ENCODE measurements at places on chromosomes 6 and 20.

- no peak for DNase-seq
These were observed 3.1 kb upstream of the LAMA5 start for GRCh38 chr20:62370115-62370806.

DNA sequence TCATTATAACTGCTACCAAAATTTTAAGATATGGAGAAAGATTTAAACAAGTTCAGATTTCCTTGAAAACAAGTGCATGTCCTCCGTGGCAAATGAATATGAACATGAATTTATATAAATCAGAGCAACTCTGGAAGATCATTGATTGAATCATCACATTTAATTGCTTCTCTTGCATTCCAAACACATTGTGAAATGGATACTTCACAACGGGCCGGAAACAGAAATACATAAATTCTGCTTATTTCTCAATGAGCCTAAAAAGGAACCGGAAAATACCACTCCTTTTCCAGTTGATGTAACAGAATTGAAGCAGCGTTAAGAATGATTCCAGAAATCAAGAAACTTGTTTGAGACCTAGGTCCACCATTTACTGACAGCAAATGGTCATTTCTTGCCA lies 134.6 kb upstream of the BTN3A2 start:
- no peak for DNase-seq

DNA sequence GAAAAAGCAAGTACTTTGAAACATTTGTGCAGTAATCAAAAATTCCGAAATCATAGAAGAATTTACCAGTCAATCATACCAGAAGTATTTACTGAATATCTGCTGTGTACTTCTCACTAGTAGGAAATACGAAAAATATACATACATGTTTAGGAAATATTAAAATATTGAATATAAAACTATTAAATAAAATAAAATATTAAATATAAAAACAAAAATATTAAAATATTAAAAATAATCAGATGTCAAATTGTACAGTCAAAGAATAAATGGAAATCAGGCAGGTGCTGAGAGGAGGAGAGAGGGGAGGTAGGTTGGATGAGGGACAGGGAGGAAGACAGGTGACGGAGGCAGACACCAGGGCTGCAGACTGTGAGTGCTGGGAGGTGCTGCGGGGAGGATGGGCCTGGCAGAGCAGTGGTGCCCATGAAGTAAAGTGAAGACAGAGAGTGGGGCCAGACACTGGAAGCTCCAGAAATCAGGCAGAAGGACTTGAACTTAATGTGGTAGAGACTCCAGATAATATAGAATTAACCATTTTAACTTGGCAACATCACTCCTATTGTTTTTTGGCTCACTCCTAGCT lies 55.9 kb downstream of the PRKN start:
- DNase-seq, result no peak

DNA sequence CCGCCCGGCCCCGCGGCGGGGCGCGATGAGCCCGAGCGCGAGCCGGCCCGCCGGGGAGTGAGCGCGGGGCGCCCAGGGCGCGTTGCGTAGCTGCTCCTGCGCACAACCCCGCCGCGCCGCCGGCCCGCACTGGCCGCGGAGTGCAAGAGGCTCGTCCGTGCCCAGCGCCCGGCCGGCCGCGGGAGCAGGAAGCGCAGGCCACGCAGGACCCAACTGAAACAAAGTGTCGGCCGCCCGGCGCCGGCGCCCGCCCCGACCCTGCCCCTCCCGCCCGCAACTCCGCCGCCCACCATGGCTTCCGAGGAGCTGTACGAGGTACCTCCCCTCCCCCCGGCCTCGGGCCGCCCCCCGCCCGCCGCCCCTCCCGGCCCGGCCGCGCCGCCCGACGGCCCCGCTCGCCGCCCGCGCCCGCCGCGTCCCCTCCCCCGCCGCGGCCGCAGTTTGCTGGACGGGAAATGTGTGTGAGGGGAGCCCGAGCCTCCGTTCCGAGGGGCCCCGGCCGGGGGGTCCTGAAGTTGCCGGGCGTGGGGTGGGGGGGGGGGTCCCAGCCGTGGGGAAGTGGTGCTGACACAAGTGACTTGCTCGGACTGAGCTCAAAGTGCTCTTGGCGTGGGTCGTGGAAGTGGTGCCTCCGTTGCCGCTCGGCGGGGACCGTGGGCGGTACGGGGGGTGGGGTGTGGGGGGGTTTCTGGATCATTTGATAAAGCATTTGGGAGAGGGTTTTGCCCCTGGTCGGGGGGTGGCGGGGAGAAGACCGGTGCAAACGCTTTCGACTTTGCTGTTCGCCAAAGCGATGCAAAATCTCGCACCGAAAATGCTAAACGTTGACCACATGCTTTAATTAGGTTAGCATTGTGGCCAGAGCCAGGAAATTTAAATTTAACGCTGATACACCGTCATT lies 539 bp downstream of the CDYL start:
- DNase-seq, result no peak

DNA sequence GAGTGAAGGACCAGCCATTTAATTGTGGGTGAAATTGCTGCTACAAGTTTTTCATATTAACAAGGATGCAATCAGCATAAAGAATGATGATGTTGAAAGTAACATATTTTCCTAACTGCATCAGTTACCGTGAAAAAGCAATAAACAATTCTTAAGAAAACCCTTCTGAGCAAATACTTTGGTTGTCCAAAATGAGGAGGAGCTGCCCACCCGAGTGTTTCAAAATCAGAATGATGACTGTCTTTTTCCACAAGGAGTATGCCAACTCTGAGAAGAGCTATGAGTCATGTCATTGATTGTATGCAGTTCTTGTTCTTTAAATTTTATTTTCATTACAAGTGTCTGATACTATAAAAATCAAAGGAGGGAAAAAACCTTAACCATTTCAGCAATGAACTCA lies 470.5 kb downstream of the COL12A1 start:
- no peak for DNase-seq

DNA sequence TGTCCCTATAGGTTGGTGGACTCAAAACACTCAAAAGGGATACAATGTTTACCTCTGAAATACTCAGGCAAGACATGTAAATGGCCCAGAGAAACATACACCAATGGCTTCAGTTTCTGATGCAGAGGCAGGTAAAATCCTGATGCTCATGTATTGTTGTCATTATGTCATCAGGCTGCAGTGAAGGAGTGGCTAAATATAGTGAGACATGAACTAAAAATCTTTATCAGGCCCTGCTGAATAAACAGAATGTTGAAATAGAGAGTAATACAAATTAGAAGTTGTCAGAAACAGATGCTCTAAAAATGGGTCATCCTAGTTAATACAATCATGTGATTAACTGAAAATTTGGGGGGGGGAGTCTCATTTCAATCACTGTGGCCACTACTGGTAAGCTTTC lies 20.4 kb downstream of the PTPRK start:
- no peak for DNase-seq

DNA sequence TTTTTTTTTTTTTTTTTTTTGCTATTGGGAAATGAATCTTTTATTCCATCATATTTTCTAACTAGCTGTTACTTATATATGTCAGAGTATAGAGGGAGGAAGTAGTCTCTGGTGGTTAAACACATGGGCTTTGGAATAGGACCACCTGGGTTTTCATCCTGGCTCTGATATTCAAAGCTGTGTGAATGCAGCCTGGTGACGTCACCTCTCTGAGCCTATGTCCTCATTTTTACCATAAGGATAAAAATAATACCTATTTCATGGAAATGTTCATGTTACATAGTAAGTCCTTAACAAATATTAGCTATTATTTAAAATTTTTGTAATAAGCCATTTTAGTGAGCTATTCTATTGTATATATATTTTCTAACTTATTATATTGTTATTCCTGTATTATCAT lies 58.8 kb upstream of the TOX2 start:
- DNase-seq, result no peak

DNA sequence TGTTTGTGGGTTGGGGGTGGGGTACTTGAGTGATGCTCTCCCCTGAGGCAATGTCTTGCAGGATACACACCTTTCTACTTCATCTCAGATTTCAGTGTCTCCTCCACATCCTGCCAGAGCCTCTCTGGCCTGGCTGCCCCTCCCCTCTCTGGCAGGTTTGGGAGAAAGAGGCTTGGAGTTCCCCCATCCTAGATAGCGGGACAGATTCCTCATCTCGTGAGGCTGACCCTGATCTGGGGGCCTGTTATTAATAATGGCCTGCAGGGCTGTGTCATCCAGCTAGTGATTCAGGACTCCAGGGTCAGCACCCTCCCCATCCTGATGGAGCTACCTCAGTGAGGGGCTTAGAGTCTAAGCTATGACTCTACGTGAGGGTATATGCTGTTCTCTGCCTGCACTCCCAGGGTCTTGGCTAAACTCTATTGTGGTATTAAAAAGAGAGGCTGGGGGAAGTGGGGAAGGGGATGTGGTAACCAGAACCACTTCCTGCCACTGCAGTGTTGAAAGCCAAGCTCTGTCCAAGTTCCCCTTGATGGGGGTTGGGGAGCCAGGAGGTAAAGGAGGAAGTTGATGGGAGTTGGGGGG lies 3.7 kb upstream of the MMP9 start:
- DNase-seq, result no peak

DNA sequence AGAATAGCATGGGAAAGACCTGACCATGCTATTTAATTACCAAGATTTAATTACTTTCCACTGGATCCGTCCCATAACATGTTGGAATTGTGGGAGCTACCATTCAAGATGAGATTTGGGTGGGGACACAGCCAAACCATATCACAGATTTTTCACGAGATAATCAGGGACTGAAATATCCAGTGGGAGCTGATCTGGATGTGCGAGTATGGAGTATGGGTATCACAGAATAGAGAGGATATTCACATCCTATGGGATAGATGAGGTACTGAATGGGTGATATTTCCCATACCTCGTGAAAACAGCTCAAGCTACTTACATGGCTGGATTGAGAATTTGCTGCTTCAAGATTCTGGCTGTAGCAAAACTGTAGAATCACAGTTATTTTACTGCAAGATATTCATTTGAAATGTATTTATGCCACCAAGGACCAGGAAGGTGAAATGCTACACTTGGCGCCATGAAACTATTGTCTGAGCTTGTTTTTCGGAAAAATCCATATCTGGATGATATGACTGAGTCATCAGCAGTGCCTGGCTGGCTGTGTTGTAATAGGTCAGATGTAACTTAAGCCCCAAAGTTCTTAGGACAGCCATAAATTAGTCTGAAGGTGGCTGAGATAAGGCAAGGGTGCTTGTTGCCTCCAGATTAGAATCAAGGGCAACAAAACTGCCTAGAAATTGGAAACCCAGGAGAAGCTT lies 29.8 kb downstream of the KCNS1 start:
- DNase-seq, result no peak

DNA sequence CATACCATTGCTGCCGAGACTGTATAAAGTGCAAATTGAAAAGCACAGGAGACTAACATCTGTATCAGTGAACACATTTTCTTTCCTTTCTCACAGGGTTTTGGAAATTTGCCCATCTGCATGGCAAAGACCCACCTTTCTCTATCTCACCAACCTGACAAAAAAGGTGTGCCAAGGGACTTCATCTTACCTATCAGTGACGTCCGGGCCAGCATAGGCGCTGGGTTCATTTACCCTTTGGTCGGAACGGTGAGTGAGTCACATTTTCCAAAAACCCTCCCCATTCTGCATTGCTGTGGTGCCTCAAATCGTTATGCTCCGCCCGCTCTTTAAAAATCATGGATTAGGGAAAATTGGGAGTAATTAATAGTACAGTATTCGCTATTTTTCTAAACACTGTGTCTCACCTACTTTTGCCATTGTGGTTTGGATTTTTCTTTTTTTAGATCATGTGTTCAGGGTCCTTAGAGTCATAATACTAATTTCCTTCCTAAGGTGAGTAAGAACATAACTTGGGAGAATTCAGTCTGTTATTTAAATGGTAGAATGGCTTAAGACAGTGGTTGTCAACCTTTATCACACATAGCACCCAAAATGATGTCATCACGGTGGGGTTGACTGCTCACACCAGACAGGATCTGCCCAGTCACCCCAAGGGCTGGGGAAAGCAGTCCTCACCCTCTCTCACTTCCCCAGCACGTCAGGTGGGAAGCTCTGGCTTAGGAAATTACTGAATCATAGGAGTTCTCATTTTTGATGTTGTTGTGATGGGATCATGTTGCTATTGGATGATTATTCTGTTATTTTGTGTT lies 171.6 kb downstream of the MTHFD1L start:
- DNase-seq, result no peak

Measured in DMS153 (cell line).